Stimulated activated CD8-positive, alpha-beta memory T cell treated with anti-CD3 and anti-CD28 coated beads, Interleukin-7, amount 100 ng/mL, for 1 hour (primary cell): ENCODE measurements at places on chromosomes 3 and 15.

- no peak for DNase-seq
Observed at GRCh38 chr15:57961919-57962318, 103.6 kb downstream of the ALDH1A2 start.

GRCh38 chr3:66983101-66983500, 15.0 kb upstream of the KBTBD8 start:
- no peak for DNase-seq

DNA sequence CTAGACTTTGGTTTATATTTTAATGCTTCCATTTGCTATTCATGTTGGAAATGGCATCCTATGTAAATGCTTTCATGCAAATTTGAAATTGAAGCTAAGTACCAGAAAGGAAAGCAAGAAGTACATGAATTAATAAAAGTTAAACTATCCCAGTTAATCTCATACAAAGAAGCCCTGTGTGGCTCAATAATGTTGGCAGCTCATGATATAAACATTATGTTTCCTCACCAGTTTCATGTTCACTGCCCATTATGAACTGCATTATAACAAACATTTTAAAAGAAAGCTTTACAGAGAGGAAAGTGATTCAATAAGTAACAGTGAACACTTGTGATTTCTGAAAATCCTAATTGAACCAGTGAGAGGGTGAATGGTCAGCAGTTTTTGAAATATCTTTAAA, 62.9 kb upstream of the ROBO2 start:
- no peak for DNase-seq

GRCh38 chr3:112687211-112687610, 46.3 kb upstream of the CCDC80 start:
- DNase-seq, result no peak

DNA sequence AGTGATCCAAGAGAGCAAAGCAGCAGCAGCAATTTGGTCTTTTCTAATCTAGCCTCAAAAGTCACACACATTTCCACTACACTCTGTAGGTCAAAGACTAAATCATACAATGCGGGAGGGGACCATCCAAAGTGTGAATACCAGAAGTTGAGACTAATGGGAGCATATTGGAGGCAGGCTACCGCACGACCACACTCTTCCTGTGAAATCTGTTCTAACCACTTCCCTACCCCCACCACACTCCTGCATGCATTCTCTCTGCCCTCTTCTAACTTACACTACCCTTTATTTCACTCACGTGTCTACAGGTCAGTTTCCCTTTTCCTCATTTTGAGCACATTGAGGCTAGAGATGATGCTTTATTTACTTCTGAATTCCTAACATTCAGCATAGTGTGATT, 23.7 kb upstream of the PRTG start:
- no peak for DNase-seq

- DNase-seq, result no peak
Observed at GRCh38 chr3:195815169-195815771, 3.5 kb upstream of the MUC4 start.

DNA sequence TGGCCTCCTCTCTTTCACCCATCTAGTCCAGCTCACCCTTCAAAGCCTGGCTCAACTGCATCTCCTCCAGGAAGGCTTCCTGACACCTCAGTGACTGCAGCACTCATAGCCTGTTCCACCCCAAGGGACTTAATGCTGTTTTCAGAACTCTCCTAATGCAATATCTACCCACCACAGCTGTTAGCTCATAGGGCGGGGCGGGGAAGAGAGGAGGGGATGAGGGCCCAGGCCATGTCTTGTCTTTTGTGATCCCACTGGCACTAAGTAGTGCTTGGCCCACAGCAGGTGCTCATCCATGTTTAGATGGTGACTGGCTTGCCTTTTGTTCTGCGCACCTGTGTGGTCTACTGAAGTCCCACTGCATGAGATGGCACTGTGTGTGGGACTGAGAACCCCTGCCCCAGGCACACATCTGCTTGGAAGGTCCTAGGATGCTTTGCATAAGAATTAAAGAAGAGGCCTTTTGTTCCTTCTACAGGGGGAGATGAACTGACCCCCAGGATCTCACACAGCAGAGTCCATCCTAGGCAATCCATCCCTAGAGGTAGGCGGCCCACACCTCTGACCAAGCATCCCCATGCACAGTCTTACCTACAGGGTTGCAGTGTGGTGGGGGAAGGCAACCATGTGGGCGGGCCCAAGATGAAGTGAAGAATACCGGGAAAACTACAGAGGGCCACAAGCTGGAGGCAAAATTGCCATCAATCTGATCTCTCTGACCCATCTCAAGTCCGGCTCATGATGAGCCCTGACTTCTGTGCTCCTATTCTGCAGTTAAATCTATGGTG, 23.0 kb downstream of the SLC12A8 start:
- no peak for DNase-seq

GRCh38 chr15:70347321-70348225, 249.9 kb upstream of the TLE3 start:
- DNase-seq, result no peak

GRCh38 chr3:31621314-31621713, 88.6 kb downstream of the STT3B start:
- DNase-seq, result no peak

GRCh38 chr3:59153648-59154047, 103.8 kb upstream of the CFAP20DC start:
- no peak for DNase-seq

DNA sequence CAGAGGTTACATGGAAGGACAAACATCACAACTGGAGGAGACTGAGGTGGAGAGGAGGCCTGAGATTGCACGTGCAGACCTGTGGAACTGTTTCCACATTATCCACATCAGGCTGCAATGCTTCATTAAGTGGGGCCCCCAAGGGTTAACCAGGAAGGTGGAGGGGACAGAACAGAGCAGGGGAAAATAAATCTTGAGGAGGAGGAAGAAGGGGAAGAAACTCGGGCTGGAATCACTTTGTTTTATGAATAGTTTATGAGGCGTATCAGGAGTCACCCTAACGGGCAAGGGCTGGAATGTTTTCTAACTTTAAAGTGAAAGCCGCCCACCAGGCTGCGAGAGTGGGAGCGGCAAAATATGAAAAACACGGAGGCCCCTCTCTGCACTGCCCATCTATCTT, 154.9 kb downstream of the WNT5A start:
- DNase-seq, result no peak

DNA sequence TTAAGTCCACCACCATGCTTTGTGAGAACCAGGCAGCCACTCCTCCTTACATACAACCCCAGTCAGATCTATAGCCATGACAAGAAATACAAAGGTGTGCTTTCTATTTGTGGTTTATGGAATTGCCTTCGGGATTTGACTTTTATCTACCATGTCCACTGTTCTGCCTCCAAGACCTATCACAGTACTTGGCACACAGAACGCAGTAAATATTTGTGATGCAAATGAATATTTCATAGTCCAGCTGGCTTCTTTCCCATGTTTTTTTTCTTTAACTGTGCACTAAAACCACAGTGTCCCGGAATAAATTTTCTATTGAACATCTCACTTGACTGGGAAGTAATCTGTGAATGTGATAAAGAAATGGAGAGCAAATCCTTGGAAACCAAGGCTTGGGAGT, 314.7 kb downstream of the RORA start:
- DNase-seq, result no peak

GRCh38 chr3:41173926-41174885, 25.1 kb upstream of the CTNNB1 start:
- DNase-seq, result no peak

GRCh38 chr3:60206206-60206605, 1045.0 kb downstream of the FHIT start:
- no peak for DNase-seq

DNA sequence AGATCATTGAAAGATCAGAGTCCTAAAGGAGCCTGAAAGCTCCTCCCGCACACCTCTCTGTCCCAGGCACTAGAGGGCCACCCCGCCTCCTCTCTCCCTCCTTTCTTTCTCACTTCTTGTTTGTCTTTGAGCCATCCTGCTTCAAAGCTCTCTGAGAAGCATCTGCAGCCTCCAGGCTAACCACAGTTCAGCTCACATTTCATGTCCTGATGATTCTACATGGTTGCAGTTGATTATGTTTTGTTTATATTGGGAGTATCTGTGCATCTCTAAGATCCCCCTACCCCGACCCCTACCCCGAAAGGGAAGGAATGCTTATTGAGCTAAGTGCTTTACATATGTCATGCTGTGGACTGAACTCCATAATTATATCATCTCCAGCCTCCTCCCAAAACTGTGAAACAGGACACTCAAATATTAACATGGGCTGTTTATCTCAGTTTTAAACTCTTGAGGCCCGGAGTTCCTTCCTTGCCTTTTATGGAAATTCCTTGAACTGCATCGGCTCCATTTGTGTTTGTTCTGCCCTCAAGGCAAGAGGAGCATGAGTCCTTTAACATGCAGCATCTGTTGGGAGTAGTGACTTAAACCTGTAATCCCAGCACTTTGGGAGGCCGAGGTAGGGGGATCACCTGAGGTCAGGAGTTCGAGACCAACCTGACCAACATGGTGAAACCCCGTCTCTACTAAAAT, 30.9 kb downstream of the MGLL start:
- no peak for DNase-seq

DNA sequence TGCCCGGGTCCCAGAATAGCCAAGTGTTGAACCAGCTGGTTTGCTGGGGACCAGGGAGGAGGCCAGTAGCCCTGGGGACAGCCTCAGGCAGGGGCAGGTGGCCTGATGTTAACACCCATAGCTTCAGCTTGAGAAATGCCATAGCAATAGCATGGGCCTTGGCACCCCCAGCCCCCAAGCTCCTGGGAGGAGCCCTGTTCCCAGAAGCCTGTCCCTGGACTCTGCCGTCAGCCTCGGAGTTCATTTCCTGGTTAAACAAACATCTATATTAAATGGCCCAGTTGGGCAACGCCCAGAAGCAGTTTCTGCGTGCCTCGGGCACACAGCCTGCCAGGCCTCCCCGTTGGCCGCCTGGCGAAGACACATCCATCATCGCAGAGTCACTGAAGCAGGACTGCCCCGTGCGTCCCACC, 58.2 kb downstream of the FGD5 start:
- DNase-seq, result no peak
